ENCODE measurements at places on chromosomes 12 and 14.

- DNase-seq = no peak
These were observed 27.6 kb upstream of the KRT78 start for GRCh38 chr12:52876372-52876771.

DNA sequence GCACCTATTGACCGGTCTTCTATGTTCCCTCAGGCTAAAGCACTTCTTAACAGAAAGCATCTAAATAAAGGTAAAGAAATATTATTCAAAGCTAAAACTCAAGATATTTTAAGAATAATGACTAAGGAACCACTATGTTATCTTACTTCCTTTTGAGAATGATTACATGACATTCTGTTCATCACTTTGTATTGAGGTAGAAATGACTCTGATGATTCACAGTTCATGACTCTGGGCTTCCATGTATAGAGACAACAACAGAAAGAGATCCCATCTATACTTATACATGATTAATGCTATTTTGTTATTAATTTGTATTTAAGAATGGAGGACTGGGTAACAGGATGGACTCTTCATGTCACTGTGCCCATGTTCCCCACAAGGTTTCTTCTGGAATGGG, 218.3 kb upstream of the OR4E1 start:
- no peak for DNase-seq

DNA sequence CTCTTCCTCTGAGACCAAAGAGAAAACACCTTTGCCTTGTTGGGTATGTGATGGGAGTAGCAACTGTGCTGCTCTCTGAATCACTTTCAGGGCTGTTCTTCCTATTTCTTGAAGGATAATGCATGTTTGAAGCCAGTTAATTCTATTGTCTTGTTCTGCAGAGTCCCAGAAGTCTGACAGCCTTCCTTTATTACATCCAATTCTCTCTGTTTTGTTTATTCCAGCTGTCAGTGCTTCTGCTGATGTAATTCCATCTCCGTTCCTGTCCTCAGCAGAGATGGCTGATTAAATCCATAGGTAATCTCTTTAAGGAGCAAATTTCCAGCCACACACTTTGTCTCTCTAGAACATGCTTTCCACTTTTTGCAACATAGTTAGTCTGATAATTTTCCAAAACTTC, 59.7 kb downstream of the MGAT4C start:
- DNase-seq = no peak

DNA sequence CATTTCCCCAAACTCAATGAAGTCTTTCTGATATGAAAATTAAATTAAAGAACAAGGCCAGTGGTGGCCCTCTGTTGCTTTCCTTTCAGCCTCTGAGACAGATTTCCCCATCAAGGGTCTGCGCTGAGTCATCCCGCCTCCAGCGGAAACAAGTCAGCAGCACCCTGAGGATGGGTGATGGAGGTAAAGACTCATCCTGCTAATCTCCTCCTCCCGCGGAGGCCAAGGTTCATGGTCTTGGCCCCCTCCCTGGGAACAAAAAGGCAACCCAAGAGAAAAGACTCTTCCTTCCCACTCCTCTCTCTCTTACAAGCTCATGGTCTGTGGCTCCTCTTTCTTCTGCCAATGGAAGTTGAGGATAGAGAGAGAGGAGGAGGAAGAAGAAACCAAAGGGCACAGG, 9.0 kb upstream of the NUMB start:
- no peak for DNase-seq

- no peak for DNase-seq
These were observed 76.9 kb downstream of the ESR2 start for GRCh38 chr14:64217308-64217707.
